Activated CD4-positive, alpha-beta memory T cell treated with anti-CD3 and anti-CD28 coated beads, Interleukin-2, amount 10 ng/mL, durations not matched to agents 7 days and 5 days (primary cell): ENCODE measurements at places on chromosomes 11 and 22. TPM values are rescaled to one million over a fixed set of nuclear protein-coding genes. Genes with fewer than 3 reads are reported as not detected.

DNA sequence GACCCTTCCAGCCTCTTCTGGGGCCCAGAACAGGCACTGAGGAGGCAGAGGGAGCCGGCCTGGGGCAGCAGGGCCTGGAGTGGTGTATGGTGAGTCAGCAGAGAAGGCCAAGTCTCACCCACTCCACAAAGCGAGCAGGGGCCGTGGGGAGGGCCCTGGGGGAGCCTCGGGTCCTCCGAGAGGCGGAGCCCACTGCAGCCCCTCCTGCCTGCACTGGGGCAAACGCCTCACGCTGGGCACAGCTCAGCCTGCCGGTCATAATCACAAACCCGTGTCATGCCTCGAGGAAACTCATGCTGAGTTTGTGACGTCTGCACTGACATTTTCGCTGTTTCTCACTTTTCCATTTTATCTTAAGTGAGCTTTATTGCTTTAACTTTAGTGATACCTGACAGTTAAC is 38.4 kb downstream of the TOLLIP start:
- H3K4me1 ChIP-seq = no peaks in the 10 kb centered on the region
- no peak overlapping the region for H3K4me3 ChIP-seq
- no peaks in the 10 kb centered on the region for H3K36me3 ChIP-seq
- no peak for DNase-seq

DNA sequence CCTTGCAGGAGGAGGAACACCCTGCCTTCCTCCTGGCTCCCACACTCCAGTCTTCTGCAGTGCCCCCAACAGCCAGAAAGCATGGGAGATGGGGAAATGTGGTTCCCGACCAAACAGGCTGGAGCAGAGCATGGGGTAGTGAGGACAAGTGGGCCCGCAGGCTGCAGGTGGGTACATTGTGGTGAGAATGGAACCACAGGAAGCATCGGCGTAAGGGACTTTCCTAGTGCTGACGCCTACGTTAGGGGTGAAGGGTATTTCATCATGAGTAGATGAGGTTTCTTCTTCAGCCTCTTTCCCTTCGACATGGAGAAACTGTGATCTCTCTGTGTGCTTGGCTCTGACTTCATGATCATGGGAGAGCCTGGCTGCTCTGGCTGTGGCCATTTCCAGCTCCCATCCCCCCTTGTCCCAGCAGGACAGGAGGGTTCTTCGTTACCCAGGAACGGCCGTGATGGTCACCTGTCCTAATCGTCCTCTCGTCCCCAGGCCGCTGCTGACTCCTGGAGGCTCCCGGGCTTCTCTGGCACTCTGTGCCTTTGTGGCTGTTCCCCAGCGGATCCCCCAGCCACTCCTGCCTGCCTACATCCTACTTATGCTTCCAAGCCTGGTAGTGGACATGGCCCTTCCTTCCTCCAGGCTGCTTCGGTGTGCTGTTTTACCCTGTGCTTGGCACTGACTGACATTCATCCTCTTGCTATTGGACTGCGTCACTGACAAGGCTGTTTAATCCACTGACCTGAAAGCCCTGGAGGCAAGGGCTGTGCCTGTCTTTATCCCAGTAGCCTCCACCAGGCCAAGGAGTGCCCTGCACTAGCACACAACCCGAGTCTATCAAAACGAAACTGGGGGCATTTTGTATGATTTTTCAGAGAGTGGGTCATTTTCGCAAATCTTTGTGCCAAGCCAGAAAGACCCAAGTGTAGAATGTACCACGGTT is 65.2 kb upstream of the CECR2 start:
- no peaks in the 10 kb centered on the region for H3K27me3 ChIP-seq
- peak; percentile 58 for DNase-seq
- H3K36me3 ChIP-seq = no peaks in the 10 kb centered on the region
- peak overlapping the region; percentile 55 for H3K27ac ChIP-seq
- no peak overlapping the region for H3K4me3 ChIP-seq

- H3K36me3 ChIP-seq = no peaks in the 10 kb centered on the region
- H3K4me3 ChIP-seq = no peak overlapping the region
- H3K27me3 ChIP-seq = no peaks in the 10 kb centered on the region
- H3K4me1 ChIP-seq = no peaks in the 10 kb centered on the region
- DNase-seq = no peak
- H3K27ac ChIP-seq = no peak overlapping the region
Observed at GRCh38 chr22:42905217-42905616, 48.1 kb upstream of the ARFGAP3 start.

DNA sequence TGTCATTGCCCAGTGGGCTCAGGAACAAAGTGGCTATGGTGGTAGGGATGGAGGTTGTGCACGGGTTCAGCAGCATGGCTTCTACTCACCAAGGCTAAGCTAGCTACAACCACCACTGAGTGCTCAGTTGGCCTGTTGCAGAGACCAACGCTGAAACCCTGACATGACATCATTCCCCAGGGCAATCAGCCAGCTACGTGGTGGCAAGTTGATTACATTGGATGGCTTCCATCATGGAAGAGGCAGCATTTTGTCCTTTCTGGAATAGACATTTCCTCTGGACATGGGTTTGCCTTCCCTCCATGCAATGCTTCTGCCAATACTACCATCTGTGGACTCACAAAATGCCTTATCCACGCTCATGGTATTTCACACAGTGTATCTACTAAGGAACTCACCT is 634.3 kb downstream of the OPCML start:
- no peak for DNase-seq
- H3K27ac ChIP-seq = no peak overlapping the region
- no peaks in the 10 kb centered on the region for H3K4me1 ChIP-seq
- no peaks in the 10 kb centered on the region for H3K36me3 ChIP-seq

GRCh38 chr22:26646158-26646557 is 11.2 kb upstream of the MIAT start:
- H3K4me1 ChIP-seq = peaks cover 97% of the 10 kb centered on the region
- H3K36me3 ChIP-seq = no peaks in the 10 kb centered on the region
- peaks cover 1% of the 10 kb centered on the region for H3K27me3 ChIP-seq
- H3K4me3 ChIP-seq = no peak overlapping the region
- DNase-seq = no peak

DNA sequence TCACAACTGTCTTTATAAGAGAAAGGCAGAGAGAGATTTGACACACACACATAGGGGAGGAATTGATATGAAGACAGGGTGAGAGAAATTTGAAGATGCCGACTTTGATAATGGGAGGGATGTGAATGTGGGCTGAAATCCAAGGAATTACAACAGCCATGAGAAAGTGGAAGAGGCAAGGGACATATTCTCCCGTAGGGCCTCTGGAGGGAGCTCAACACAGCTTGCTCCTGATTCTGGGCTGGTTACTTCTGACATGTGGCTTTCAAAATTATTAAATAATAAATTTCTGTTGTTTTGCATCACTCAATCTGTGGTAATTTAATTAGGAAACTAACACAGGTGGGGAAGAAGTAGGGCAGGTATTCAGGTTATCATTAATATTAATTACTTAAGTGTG is 282.9 kb downstream of the LUZP2 start:
- H3K4me3 ChIP-seq = no peak overlapping the region
- H3K27me3 ChIP-seq = no peaks in the 10 kb centered on the region
- H3K4me1 ChIP-seq = no peaks in the 10 kb centered on the region
- H3K36me3 ChIP-seq = no peaks in the 10 kb centered on the region
- no peak overlapping the region for H3K27ac ChIP-seq
- no peak for DNase-seq

GRCh38 chr11:79925570-79925969 is 484.7 kb upstream of the TENM4 start:
- no peak for DNase-seq
- H3K27me3 ChIP-seq = no peaks in the 10 kb centered on the region
- H3K4me1 ChIP-seq = no peaks in the 10 kb centered on the region
- no peaks in the 10 kb centered on the region for H3K36me3 ChIP-seq

DNA sequence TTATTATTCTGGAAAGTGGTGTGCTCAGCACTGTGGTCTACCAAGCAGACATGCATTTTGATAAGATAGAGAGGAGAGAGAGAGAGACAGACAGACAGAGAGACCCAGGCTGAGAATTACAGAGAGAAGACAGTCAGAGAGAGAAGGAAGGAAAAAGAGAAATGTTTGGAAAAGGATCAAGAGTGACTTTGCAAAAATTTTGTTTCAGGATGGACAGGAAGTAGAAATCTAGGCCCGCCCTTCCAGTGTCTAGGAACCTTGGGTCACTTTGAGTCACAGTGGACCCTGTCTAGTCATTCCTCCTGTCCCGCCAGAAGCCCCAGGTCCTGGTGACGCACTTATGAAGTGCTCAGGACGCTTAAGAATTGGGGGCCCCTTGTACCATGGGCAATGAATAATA is 166.7 kb downstream of the ST3GAL4 start:
- no peaks in the 10 kb centered on the region for H3K36me3 ChIP-seq
- H3K27ac ChIP-seq = no peak overlapping the region
- H3K4me1 ChIP-seq = no peaks in the 10 kb centered on the region

GRCh38 chr11:27055065-27055682 is 14.6 kb downstream of the BBOX1 start:
- no peak for DNase-seq
- H3K4me3 ChIP-seq = no peak overlapping the region
- no peak overlapping the region for H3K27ac ChIP-seq
- no peaks in the 10 kb centered on the region for H3K36me3 ChIP-seq

DNA sequence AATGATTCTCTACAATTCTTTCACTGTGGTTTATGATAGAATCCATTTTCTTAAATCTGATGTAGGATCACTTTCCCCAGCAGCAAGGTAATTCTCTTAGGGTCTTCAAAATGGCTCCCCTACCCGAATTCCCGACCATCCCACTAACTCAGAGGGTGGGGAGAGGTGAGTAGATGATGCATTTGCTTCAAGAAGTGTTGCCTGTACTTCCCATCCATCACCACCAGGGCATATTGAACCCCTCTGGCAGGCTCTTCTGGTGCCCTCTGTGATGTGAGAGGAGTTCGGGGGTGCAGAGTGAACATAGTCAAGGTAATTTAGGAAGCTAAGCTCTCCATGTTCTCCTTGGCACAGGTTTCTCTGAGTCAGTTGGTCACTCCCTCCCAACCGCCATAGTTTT is 52.3 kb downstream of the ZNRF3 start:
- H3K27me3 ChIP-seq = peaks cover 74% of the 10 kb centered on the region
- H3K4me1 ChIP-seq = no peaks in the 10 kb centered on the region
- no peak for DNase-seq
- no peak overlapping the region for H3K4me3 ChIP-seq

GRCh38 chr11:78802058-78802761 is 227.5 kb upstream of the NARS2 start:
- DNase-seq = no peak
- no peak overlapping the region for H3K4me3 ChIP-seq
- H3K4me1 ChIP-seq = no peaks in the 10 kb centered on the region
- no peaks in the 10 kb centered on the region for H3K36me3 ChIP-seq
- H3K27me3 ChIP-seq = no peaks in the 10 kb centered on the region

- peaks cover 9% of the 10 kb centered on the region for H3K27me3 ChIP-seq
- no peak for DNase-seq
- no peak overlapping the region for H3K4me3 ChIP-seq
- no peak overlapping the region for H3K27ac ChIP-seq
- H3K4me1 ChIP-seq = peaks cover 2% of the 10 kb centered on the region
- no peaks in the 10 kb centered on the region for H3K36me3 ChIP-seq
Observed at GRCh38 chr11:60634126-60634525, 65.3 kb upstream of the MS4A8 start.

DNA sequence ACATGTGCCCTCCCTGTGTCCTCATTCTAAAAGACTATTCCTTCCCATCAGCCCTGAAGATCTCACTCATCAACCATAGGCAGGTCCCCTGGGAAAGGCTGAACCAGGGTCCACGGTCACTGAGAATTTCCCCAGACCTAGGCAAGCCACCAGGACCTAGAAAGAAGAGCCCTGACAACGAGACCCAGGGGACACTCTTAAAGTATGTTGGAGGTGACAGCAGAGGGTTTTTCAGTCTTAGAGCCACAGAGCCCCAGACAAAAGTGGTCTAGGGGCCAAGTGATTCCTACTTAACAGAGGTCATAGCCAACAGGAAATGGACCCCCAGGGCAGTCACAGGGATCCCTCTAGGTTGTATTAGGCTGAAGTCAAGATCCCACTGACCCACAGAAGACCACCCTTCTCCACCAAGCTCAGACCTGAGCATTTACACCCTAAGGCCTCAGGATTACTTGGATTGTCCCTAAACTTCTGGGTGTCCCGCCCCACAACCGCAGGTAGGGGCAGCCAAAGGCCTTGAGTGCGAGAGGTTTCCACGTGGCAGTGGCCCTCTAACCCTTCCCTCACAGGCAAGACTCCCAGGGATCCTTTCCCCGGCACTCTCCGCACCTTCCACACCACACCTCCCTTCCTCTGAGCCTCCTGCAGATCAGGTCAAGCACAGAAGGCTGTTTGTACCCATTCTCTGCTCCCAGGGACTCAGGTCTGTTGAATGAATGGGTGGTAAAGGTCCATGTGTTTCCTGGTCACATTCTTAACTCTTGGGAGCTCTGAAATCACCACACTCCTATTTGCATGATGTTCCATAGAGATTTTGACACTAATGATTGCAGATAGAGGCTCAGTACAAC is 12.3 kb downstream of the POU2AF1 start:
- no peak for DNase-seq
- peaks cover 16% of the 10 kb centered on the region for H3K4me1 ChIP-seq
- no peaks in the 10 kb centered on the region for H3K27me3 ChIP-seq
- no peak overlapping the region for H3K27ac ChIP-seq

GRCh38 chr11:70322666-70323065 is 52.2 kb downstream of the PPFIA1 start:
- DNase-seq = no peak
- no peak overlapping the region for H3K4me3 ChIP-seq
- H3K27ac ChIP-seq = no peak overlapping the region

DNA sequence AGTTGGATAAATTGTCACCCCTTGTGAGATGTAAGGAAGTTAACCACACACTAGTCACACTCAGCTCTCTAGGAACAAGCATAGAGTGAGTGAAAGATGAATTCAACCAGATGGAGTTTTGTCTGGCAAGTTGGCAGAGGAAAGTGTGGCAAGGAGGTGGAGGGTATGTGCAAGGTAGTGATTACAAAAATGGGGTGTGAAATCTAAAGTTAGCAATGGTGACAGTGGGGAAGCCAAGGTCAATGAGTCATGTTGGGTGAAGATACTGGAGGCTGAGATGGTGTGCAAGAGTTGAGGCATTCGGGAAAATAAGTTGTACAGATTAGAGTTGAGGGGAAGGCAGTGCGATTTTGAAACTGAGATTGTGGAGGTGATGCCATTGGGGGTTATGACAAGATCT is 33.7 kb downstream of the MRGPRX2 start:
- H3K4me3 ChIP-seq = no peak overlapping the region
- peaks cover 19% of the 10 kb centered on the region for H3K27me3 ChIP-seq
- peaks cover 23% of the 10 kb centered on the region for H3K4me1 ChIP-seq
- no peak overlapping the region for H3K27ac ChIP-seq

- peak overlapping the region; percentile 100 for H3K27ac ChIP-seq
- H3K4me1 ChIP-seq = peaks cover 46% of the 10 kb centered on the region
- peak overlapping the region; percentile 90 for H3K4me3 ChIP-seq
- H3K36me3 ChIP-seq = peaks cover 47% of the 10 kb centered on the region
- H3K27me3 ChIP-seq = no peaks in the 10 kb centered on the region
Observed at GRCh38 chr11:47216121-47216798, 1.5 kb downstream of the DDB2 start.

GRCh38 chr11:123176785-123177184 is 18.3 kb downstream of the CLMP start:
- no peak overlapping the region for H3K27ac ChIP-seq
- H3K4me3 ChIP-seq = no peak overlapping the region
- peaks cover 11% of the 10 kb centered on the region for H3K27me3 ChIP-seq

Gene OR10A6
- total RNA-seq = not detected

Gene EMID1
- not detected for total RNA-seq

Gene KCNC1
- not detected for total RNA-seq

Gene RGL4
- 28.8 TPM for total RNA-seq

Gene OR51B5
- not detected for total RNA-seq

Gene THRSP
- total RNA-seq = not detected
